ENCODE measurements at places on chromosomes 6 and 20.

GRCh38 chr20:53330601-53331140 is 263.0 kb downstream of the ZNF217 start:
- no peak for DNase-seq

DNA sequence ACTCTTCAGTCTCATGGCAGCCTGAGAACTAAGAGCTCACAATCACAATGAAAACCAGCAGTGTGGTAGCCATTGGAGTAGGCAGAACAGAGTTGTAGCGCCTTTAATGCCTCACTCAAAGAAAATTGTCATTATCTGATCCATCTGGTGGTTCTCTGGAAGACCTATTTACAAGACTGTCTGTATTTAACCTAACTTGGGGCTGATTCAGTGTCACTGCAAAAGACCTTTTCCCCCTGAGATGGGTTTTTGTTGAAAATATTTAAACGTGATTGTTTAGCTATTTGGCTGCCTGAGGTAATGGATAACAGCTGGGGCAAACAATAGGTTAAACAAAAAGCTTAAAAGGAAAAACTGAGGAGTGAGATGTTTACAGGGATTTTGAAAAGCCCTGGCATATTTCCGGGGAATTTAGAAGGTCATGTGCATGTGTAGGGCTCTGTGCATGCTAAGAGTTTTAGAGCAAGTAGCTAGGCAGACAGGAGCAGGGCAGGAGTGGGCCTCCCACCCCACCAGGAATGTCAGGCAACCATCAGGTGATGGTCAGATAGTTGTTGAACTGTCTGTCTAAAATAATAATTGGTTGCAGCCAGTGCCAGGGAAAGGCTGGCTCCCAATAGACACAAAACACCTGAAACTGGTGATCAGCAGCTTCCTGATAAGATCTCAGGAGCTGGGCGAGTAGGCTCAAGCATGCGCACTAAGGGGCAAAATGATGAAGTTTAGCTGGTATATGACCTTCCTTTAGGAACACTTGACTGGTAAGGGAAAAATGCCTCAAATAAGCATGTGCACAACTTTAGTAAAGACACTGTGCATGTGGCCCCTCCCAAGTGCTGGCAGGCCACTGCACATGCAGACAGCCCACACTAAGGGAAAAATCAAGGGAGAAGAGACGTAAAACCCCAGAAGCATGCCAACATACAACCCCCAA is 70.8 kb upstream of the AKIRIN2 start:
- DNase-seq: no peak

DNA sequence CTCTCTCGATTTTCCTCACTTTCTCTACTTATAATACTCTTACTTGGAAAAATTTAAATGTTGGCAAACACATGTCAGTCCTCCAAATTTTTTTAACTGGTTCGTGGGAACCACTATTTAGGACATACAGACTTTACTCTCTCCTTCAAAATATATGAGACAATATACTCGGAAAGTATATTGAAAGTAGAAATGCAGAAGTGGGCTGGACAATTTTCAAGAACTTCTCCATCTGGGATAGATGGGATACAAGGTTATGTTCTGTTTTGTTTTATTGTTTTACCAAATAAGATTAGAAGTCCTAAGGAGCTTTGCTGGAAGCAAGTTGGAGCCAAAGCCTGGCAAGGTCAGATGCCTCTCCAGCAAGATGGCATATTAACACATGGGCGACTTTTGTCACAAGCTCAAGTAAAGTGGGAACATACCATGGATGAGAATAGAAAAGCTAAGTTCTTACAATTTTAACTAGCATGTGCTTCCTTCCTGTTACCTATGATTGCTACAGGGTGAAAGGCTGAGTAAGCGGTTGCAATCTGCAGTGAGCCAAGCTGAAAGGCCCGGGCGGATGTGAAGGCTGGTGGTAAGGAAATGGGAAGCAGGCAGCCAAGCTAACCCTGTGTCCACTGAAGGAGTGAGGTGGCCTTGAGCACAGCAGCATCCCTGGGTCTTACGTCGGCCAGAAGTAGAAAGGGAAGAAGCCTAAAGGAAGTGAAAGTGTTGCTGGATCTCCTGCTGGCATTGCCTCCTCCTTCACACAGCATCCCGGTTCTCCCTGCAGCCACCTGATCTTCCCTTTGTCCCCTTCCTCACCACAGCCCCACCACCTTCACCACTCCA is 7.1 kb downstream of the MAP3K5 start:
- no peak for DNase-seq

DNA sequence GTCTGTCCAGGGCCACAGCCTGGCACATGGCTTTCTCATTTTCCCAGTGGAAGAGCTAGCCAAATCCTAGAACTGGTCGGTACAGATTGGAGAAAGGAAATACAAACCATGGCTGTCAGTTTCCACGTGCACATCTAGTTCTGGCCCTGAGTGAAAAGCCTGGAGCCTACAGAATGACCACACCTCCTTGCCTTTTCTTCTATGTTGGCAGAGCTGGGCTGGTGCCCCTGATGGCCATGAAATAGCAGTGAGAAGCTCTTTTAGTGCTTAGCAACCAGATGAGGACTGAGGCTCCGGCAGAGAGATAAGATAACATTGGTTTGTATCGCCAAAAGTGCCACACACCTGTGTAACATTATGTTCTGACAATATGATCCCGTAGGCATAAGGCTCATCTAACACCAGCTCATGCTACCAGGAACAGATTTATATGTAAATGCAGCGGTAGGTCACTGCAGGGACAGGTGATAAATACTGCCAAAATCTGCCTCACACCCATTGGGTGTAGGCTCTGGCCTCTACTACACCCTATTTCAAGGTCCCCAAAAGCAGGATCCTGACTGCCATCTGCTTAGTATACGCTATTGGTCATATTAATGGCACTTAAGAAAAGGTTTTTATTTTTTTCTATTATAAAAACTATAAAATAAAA is 39.9 kb upstream of the TBC1D7 start:
- DNase-seq: no peak

DNA sequence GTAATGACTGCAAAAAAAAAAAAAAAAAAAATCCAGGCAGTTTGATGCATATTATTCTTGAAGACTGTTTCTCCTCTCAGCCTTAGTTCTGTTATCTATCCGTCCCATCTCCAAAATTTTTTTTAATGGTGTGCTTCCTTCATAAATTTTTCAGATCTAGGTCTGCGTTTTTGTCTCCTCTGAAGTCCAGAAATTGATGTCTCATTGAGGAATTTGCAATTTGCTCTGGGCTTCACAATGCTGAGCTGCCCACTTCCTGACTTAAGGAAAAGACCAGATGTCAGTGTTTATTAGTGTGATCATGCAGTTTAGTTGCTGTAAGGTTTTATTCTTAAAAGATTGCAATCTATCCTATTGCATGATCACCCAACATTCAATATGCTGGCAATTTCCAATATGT is 297.6 kb downstream of the ZNF217 start:
- no peak for DNase-seq

DNA sequence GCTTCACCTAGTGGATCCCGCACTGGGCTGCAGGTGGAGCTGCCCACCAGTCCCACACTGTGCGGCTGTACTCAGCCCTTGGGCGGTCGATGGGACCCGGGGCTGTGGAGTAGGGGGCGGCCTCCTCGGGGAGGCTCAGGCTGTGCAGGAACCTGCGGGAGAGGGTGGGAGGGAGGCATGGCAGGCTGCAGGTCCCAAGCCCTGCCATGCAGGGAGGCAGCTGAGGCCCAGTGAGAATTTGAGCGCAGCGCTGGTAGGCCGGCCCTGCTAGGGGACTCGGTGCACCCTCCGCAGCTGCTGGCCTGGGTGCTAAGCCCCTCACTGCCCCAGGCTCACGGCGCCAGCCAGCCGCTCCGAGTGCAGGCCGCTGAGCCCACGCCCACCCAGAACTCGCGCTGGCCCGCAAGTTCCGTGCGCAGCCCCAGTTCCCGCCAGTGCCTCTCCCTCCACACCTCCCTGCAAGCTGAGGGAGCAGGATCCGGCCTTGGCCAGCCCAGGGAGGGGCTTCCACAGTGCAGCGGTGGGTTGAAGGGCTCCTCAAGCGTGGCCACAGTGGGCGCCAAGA is 1407.6 kb downstream of the EPHA7 start:
- no peak for DNase-seq
